ENCODE measurements at places on chromosomes 6 and 20. TPM values are rescaled to one million over a fixed set of nuclear protein-coding genes. Genes with fewer than 3 reads are reported as not detected.

Gene C4A
- total RNA-seq = 0.90 TPM

Gene RAD21L1
- not detected for total RNA-seq

Gene CST9L
- total RNA-seq = not detected

Gene CASS4
- total RNA-seq = under 0.01 TPM

DNA sequence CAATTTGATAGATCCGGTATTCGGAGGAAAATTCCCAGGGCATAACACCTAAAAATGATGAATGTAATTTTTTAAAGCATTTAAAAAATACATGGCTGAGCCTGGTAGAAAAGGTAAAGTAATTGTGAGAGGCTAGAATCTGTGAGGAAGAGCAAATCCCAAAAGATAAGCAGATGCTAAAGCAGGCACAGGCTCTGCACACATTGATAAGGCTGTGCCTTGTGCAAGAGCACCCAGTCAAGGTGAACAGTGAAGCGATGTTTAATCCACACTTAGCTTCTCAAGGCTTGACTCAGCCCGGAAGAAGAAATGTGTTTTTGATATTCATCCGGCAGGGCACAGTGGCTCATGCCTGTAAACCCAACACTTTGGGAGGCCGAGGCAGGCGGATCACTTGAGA lies 5.1 kb upstream of the EPB41L2 start:
- DNase-seq = no peak

DNA sequence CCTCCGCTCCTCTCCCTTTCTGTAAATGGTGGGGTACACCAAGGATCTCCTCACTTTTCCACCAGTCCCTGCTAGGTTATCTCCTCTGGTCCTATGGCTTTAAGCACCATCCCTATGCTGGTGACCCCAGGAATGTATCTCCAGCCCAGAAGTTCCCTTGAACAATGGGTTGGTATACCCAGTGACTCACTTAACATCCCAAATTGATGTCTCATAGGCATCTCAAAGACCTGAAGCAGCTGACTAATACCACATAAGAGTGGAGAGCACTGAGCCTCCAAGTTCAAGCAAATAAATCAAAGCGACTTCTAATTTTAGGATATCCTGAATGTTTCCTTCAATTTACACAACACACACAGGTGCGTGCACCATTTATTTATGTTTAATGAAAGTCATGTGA lies 48.3 kb downstream of the ADGRF1 start:
- DNase-seq = no peak

- DNase-seq = no peak
These were observed 225.1 kb downstream of the UBE3D start for GRCh38 chr6:82840571-82840970.

GRCh38 chr6:54248319-54248718 lies 59.9 kb upstream of the TINAG start:
- no peak for DNase-seq

DNA sequence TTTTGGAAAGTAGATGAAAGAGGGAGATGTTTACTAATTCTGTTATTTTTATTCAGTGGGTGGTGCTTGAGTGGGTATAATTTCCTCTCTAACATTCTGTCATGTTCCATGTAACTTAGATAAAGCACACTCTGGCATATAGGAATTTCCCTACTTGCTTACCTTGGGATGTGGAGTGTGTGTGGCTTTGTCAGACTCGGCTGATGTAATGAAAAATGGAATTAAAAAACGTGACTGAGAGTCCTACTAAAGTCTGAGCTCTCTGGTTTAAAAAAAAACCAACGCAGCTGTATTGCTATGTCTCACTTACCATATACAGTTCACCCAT lies 98.3 kb downstream of the JARID2 start:
- DNase-seq = no peak

- no peak for DNase-seq
These were observed 147.1 kb downstream of the PRL start for GRCh38 chr6:22149501-22150367.

GRCh38 chr6:38501931-38502330 lies 137.8 kb downstream of the BTBD9 start:
- no peak for DNase-seq

DNA sequence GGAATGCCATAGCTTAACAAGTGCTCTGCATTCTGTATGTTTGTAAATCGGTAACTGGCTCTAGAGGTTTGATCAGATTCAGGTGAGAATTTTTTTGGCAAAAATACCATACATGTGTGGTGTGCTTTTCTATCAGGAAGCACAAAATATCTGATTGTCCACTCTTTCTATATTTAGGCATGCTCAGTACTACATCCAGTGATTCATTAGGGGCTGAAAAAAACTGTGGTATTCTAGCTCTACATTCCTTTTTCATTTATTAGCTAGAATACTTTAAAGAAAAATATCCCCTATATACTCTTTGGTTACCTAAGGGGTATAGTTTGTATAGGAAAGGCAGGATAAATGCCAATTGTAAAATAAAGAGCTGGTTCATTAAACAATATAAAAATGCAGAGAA lies 10.6 kb upstream of the ELOVL2 start:
- no peak for DNase-seq

GRCh38 chr20:59018817-59019216 lies 412 bp upstream of the TUBB1 start:
- no peak for DNase-seq

DNA sequence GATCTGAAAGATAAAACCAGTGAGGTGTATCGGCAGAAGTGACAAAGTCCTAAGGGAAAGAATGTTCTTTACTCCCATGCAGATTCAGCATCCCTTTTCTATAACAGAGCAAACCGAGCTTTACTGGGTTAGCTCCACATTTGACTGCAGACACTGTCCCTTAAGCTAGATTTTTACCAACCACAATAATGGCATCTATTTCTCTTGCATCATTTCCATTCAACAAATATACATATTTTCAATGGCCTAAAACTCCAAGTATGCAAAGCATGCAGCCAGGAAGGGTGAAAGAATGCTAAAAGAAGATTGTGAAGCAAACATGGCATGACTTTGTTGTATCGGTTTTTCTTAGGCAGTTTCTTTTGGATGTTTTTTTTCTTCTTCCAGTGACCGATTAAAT lies 255.4 kb downstream of the OGFRL1 start:
- no peak for DNase-seq

DNA sequence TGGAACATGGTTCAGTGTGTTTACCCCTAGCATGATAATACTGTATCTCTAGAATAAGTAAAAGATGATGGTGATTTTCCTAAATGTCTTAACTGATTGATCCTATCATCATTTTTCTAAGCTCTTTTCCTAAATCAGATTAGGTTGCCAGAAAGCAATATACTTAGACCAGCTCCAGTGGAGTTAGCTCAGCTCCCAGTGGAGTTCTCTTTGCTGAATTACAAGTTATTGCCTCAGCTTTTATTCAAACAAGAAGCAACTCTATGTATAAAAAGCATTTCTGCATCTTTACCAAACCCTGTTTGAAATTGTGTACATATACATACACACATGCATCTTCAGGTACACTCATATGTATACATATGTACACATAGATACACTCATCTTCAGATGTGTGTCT lies 44.9 kb downstream of the SNX9 start:
- no peak for DNase-seq

GRCh38 chr6:6191476-6191875 lies 129.0 kb downstream of the F13A1 start:
- DNase-seq = no peak

GRCh38 chr6:140845701-140846100 lies 1287.0 kb upstream of the GJE1 start:
- no peak for DNase-seq

Measured in dermis microvascular lymphatic vessel endothelial cell (primary cell).